Urinary bladder (tissue), 4 donors: ENCODE measurements at places on chromosomes 6 and 20. TPM values are rescaled to one million over a fixed set of nuclear protein-coding genes. Genes with fewer than 3 reads are reported as not detected.

DNA sequence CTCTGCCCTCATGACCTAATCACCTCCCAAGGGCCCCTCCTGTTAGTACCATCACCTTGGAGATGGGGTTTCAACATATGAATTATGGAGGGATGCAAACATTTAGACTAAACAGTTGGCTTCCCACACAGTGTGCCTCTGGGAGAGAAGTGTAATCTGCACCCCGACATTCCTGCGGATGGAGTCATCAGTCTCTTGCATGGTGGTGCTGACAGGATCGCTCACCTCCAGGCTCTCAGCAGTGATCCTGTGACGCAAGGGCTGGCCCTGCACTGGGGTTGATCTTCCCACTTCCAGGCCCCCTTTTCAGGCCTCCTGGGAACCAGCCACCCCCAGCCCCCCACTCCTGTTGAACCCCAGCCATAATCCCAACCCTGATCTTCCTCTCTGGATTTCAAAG is 16.0 kb upstream of the PI16 start:
- DNase-seq: no peak

DNA sequence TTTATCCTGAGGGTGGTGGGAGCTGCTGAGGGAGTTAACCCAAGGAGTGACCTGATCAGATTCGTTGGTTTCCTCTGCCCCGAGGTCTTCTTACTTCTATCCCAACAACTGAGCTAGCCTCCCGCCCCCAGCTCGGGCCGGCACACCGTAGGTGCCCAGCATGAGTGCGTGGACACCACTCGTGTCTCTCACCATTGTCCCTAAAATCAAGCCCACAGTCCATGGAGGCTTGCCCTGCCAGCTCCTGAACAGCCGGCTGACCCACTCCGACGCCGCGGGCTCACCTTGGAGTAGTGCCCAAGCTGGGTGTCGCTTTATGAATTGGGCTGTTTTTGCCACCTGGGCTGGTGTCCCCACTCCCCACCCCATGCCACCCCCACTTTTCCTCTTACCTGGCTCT is 59.0 kb upstream of the CCDC167 start:
- no peak for DNase-seq

The FNDC11 gene
- polyA plus RNA-seq: 0.98 TPM

The TRIM31 gene
- polyA plus RNA-seq: 9.6 TPM

The HDGFL1 gene
- not detected for polyA plus RNA-seq

DNA sequence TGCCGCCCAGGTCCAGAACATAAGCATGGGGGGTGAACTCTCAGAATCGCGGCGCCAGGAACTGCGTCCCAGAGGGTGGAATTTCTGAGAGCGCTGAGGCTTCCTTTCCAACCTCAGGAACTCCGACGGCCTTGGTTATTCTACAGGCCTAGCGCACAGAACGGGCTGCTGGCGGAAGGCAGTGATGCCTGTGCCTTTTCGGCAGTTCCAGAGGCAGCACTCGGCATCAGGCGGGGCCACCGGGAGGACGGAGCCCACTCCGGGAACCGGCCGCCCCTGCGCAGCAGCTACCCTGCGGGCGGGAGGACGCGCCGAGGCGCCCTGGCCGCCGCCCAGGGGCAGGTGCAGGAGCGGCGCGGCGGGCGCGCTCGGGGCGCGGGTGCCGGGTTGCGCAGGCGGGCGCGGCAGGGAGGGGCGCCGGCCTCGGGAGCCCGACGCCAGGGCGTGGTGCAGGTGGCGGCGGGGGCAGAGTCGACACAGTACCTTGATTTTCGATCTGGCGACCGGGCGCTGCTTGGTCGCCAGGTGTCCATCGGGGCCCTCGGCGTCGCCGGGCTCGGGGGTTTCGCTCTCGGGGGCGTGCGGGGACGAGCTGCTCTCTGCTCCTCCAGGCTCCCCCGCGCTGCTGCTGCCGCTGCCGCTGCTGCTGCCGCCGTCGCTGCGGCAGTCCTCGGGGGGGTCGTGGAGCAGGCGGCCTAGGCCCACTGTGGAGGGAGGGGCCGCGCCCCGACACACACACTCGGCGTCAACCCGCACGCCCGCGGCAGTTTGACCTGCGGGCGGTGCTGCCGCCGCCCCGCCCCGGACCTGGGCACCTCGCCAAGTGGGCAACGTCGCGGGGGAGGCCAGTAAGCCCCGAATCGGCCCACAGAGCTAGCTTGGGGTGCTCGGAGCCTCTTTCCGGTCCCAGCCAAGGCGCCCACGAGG is 1.3 kb downstream of the OVOL2 start:
- DNase-seq: no peak

GRCh38 chr6:111984081-111984480 is 69.8 kb upstream of the CCN6 start:
- no peak for DNase-seq

DNA sequence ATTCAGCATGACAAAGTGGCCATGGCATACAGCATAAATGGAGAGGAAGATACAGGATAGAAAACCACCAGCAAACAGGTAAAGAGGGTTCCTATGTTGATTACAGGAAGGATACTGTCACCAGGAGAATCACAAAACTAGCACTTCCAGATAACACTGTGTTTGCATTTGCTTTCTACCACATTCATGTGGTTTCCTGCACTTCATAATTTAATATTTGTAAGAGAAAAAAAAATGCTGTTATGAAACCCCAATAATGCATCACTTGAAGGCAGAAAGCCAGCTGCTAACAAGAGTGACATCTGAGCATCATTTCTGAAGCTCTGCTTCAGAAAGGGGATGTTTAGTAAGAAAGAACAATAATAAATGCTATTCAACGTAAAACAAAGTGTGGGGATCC is 106.6 kb downstream of the ATXN1 start:
- no peak for DNase-seq

- DNase-seq: no peak
These were observed 115.9 kb downstream of the BMP5 start for GRCh38 chr6:55759536-55759935.

The ZBP1 gene
- 0.46 TPM for polyA plus RNA-seq

GRCh38 chr20:51391926-51392325 is 150.6 kb downstream of the NFATC2 start:
- no peak for DNase-seq

GRCh38 chr6:117504478-117505144 is 22.1 kb downstream of the DCBLD1 start:
- no peak for DNase-seq

GRCh38 chr20:49905415-49906091 is 9.8 kb downstream of the SPATA2 start:
- no peak for DNase-seq

DNA sequence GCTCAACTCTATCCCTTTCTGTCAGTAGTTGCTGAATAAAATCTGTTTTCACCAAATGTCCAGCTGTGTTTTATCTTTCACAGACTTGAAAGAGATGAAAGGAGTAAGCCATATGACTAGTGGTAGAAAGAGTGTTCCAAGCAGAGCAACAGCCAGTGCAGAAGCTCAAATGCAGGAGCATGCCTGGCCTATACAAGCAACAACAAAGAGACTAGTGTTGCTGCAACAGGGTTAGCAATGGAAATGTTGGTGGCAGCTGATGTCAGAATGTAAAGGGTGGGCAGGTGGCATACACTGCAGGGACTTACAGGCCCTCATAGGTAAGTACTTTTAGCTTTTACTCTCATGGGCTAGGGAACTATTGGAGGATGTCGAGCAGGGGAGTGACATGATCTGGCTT is 5.2 kb upstream of the HINT3 start:
- no peak for DNase-seq

- DNase-seq: no peak
These were observed 41.3 kb downstream of the WASF1 start for GRCh38 chr6:110137924-110138887.

GRCh38 chr6:144500892-144501291 is 215.8 kb downstream of the UTRN start:
- no peak for DNase-seq

The C20orf202 gene
- 0.09 TPM for polyA plus RNA-seq

- no peak for DNase-seq
These were observed 57.7 kb downstream of the OGFRL1 start for GRCh38 chr6:71346334-71346694.

- DNase-seq: no peak
These were observed 5.7 kb upstream of the NECAB3 start for GRCh38 chr20:33679758-33680485.

The UBE2C gene
- polyA plus RNA-seq: 2.2 TPM

The RBM24 gene
- 22.4 TPM for polyA plus RNA-seq

DNA sequence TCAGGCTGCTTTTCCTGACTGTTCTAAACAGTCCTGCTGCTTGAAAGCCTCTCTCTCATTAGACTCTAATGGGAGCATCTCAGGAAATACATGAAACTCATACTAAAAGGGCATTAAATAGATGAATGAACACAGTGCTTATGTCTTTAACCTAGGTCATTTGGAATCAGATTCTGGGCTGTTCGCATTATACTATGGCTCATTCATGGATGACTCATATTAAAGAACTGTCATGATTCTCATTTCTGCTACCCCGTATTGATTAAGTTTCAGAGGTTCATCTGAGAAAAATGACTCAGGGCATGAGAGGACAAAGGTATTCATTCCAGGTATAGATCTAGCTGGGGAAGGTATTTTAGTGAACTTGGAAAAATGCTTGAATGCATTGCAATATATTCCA is 335.5 kb downstream of the GJA1 start:
- no peak for DNase-seq

- DNase-seq: no peak
These were observed 61.9 kb downstream of the TOX2 start for GRCh38 chr20:43976547-43976946.

The RTF2 gene
- polyA plus RNA-seq: 115 TPM

DNA sequence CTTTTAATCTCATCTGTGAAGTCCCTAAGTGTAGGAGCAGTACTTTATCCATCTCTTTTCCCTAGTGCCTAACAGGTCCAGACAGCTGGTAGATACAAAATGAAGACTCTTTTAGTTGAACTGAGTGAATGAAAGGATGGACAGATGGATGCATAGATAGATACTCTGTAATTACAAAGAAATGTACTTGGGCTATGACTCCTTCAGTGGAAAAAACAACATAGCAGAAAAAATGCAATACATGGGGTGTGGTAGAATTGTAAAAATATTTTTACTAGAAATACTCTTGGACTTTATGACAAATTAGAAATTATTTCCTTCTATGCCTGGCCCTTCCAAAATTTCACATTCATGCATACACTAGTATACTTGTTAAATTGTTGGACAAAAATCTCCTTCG is 29.3 kb downstream of the KCNQ5 start:
- DNase-seq: no peak

- DNase-seq: no peak
These were observed 21.7 kb downstream of the THBS2 start for GRCh38 chr6:169231790-169232506.

The SLC26A8 gene
- 0.09 TPM for polyA plus RNA-seq

The LY6G6F gene
- polyA plus RNA-seq: not detected

- DNase-seq: no peak
These were observed 830 bp upstream of the CYP24A1 start for GRCh38 chr20:54174457-54175175.

- no peak for DNase-seq
These were observed 57.0 kb downstream of the DLGAP4 start for GRCh38 chr20:36362978-36363713.

- no peak for DNase-seq
These were observed 203.3 kb upstream of the CST7 start for GRCh38 chr20:24745617-24746350.

GRCh38 chr6:37020381-37020780 is 14.9 kb downstream of the FGD2 start:
- DNase-seq: no peak

The TMEM200A gene
- polyA plus RNA-seq: 9.5 TPM

The IYD gene
- 0.03 TPM for polyA plus RNA-seq

The DSP gene
- 4.3 TPM for polyA plus RNA-seq

The ADAM33 gene
- 111 TPM for polyA plus RNA-seq

The TGM3 gene
- not detected for polyA plus RNA-seq

The PLCB4 gene
- polyA plus RNA-seq: 11.5 TPM

DNA sequence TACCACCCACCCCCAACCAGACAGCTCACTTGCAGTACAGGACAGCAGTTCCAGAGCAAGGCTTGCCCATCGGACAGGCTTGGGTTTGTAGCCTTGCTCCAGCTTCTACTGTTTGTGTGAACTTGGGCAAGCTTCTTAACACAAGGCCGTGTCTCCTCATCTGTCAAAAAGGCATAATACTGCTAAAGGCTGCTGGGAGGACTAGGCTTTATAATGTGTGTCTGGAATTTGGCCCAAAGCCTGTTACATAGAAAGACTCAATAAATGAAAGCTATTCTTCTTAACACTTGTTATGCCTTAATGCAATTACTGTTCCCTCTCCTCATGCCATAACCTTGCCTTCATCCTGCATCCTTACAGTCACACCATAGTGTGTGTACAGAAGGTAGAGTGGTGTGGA is 43.4 kb downstream of the LYRM4 start:
- no peak for DNase-seq

DNA sequence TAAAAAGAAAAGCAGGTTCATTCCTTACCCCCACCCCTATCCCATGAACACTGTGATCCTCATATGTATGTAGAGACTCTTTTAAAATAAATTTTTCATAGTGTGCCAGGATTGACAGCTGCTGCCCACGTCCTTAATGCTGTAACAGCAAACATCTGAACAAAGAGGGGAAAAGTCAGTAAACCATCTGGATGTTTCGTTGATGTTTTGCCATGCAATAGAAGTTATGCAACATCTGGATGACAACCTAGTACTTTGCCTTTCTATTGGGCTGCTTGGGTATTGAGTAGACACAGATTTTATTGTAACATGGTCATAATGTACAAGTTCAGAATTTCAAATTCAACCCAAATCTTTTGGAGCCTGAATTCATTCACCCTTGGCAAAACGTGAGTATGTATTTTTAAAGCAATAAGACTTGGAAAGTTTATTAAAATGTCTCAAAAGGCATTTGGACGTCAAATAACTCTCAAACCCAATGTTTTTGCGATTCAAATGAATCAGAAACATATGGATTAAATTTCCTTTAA is 500.3 kb downstream of the DHX35 start:
- no peak for DNase-seq

GRCh38 chr20:59729506-59729905 is 125.2 kb downstream of the PHACTR3 start:
- DNase-seq: no peak

DNA sequence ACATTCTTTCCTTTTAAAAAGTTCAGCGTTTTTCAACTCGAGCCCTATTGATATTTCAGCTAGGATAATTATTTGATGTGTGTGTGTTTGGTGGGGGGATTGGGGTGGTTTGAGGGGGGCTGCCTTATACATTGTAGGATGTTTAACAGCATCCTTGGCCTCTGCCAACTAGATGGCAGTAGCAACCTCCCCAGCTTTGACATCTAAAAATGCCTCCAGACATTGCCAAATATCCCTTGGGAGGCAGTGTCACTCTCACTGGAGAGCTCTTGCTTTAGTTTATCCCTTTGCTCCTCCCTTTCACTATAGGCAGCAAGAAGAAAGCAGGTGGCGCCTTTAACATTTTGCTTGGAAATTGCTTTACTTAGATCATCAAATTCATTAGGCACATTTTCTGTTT is 14.6 kb upstream of the TP53TG5 start:
- DNase-seq: no peak

- DNase-seq: no peak
These were observed 165.4 kb upstream of the BTBD3 start for GRCh38 chr20:11752336-11752735.

GRCh38 chr6:75084018-75084417 is 121.8 kb downstream of the COL12A1 start:
- DNase-seq: no peak

The DEFB124 gene
- 0.52 TPM for polyA plus RNA-seq

GRCh38 chr20:36311854-36312723 is 6.0 kb downstream of the DLGAP4 start:
- DNase-seq: no peak

The FGD2 gene
- polyA plus RNA-seq: 10.5 TPM

- DNase-seq: no peak
These were observed 137.9 kb downstream of the PKHD1 start for GRCh38 chr6:51949526-51949925.

The MAN1A1 gene
- 98.6 TPM for polyA plus RNA-seq
